GM06990 (cell line): ENCODE measurements at places on chromosomes 6 and 20.

DNA sequence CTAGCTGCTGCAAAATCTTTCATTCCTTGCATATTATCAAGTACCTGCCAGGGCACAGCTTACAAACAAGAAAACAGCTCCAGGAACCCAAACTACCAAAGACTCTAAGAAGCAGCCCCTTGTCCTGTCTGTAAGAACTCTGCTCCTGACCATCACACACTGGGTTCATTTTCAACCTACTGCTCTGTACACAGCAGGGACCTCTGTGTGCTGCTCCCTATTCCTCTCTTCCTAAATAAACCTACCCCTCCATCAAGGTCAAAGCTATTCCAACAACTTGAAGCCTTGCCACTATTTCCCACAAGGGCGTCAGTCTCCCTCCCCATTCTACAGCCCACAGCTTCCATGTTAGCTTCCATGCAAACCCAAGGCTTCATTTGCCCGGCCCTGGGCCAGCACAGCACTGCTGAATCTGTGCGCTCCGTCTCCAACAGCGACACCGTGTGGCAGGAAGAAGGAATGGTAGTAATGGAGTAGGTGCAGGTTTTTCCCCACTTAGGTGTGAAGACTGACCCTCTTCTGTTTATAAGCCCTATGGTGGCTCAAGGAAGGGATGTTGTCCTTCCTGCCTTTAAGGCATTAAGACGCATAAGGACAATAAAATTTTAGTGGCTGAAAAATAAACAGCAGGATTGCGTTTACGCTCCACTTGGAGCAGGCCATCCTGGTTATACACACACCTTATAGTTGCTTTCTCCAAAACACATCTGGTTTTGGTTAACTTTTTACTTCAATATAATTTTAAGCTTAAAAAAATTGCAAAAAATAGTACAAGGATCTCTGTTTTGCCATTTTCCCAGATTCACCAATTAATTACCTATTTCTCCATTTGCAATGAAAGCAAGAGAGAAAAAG is 115.2 kb upstream of the NXT1 start:
- no peak for DNase-seq

- no peak for DNase-seq
Measured at GRCh38 chr6:111450636-111451035, 32.4 kb downstream of the REV3L start.

GRCh38 chr20:62774762-62775161 is 21.5 kb upstream of the MRGBP start:
- DNase-seq: no peak

DNA sequence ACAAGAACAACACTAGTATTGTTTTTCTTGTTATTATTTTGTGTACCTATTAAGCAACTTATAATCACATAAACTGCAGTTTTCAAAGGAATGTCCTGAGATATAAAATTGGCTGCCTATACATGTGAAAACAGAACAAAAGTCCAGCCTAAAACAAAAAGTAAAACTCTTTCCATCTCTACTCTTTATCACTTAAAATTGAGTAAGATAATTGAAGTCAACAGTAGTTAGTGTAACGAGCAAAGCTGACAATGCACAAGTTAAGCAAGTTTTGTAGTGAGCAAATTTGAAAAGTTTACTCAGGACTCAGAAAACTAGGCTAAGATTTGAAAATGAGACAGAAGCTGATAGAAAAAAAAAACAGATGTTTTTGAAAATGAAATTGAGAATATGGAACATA is 941.4 kb upstream of the MAN1A1 start:
- DNase-seq: no peak

DNA sequence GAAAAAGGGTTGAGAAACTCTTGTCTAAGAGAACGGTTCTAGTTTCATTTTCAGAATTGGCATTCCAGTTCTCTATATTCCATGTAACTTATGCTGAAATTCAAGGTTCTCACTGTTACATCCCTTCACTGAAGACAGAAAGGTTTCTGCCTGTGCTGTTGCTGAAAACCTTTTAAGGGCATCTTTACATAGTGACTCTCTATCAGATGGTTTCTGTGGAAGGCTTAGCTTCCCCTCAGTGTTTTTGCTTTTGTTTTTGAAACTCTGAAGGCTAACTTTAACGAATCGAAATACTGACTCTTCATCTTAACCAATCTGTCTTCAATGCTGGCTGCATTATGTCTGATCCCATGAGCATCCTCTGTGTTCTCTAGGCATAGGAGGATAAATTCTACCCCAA is 1286.2 kb upstream of the EYS start:
- no peak for DNase-seq

DNA sequence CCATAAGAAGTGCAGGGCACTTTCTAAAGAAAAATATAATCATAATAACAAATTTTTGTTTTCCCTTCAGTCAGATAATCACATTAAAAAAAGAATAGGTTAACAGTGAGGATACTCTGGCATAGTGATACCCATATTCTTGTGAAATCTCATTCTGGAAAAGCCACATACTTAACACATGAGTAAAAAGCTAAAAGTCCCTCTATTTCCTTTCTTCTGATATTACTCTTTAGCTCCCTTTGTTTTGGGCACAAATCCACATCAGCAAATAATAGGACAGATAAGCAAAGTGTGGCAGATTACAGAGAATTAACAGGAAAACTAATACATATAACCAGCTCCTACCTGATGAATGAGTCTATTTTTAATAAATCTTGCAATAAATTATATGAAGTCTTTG is 15.8 kb downstream of the SHPRH start:
- no peak for DNase-seq
